Renal cortex interstitium (tissue), 15 donors: ENCODE measurements at places on chromosomes 5 and 9.

- DNase-seq: peak; percentile 93
Measured at GRCh38 chr5:37370864-37371726, at the start of gene NUP155. Gene NUP155, minus strand, starts transcription at chr5:37371106. Its CDS starts 129 bp downstream, at chr5:37370977.

DNA sequence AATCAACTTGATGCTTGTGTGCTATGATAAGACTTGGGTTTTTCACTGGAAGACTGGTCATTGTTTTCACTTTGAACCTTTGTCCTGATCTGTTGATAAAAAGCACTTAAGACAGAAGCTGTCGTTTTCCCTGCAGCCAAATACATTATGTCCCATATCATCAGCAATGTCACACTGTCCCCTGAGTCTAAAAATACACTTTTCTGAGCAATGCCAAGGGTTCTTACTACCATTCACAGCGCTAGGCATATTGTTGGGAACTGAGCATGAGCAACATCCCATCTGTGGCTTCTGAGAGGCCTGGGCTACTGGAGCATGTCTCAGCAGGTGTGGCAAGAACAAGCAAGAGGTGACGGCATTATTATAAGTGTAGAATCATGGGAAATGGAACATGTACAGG, 81.8 kb downstream of the SEMA6A start:
- DNase-seq: no peak

DNA sequence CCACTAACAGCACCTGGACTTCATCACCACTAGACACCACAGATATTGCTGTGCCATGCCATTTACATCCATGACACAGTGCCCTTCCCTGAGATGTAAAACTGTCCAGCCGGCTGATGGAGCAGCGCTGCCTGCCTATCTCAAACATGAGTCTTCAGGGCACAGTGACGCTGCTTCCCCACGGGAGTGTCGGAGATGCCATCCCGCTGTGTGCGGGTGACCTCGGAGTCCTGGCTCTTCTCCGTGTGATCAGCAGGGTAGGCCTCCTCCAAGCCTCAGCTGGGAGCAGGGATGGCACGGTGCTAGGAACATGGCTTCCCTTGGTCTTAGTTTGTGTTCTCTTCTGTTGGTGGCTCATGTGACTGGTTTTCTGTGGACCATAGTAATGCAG, 130.3 kb upstream of the FAM120A start:
- no peak for DNase-seq

- no peak for DNase-seq
Measured at GRCh38 chr9:82192211-82192610, 203.6 kb downstream of the SPATA31D1 start.

- DNase-seq: no peak
Measured at GRCh38 chr5:1409381-1410110, 35.7 kb downstream of the SLC6A3 start.

- peak; percentile 44 for DNase-seq
Measured at GRCh38 chr9:100602342-100602801, 24.5 kb downstream of the CAVIN4 start.

DNA sequence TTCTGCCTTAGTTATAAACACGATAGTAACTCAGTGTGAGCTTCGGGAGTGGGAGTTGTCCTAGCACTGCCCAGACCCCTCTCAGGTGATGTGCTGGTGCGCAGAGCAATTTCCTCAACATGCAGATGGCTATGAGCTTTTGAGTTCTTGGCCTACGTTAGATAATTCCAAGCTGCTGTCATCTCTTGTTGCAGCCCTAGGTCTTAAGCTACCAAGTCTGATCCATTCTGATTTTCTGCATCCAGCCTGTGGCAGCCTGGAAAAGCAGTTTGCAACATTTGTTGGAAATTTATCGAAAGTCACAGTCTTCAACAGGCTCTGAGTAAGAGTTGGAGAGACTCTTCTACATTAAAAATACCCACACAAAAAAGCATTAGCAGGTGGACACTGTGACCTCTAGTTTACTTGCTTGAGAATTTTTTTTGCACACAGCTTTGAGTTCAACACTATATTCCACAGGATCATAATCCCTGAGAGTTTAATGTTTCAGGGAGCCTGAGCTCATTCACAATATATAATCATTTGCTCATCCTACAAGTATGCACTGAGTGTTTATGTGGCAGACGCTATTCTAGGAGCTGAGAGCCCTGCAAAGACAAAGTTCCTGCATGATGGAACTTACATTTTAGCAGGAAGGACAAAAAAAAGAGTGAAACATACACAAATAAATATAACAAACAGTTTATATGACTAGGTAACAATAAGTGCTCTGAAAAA, 91.6 kb downstream of the UBE2QL1 start:
- DNase-seq: no peak

- DNase-seq: no peak
Measured at GRCh38 chr5:169548315-169548714, 35.3 kb upstream of the SPDL1 start.

- no peak for DNase-seq
Measured at GRCh38 chr5:21802100-21802499, 1051.0 kb downstream of the CDH12 start.

DNA sequence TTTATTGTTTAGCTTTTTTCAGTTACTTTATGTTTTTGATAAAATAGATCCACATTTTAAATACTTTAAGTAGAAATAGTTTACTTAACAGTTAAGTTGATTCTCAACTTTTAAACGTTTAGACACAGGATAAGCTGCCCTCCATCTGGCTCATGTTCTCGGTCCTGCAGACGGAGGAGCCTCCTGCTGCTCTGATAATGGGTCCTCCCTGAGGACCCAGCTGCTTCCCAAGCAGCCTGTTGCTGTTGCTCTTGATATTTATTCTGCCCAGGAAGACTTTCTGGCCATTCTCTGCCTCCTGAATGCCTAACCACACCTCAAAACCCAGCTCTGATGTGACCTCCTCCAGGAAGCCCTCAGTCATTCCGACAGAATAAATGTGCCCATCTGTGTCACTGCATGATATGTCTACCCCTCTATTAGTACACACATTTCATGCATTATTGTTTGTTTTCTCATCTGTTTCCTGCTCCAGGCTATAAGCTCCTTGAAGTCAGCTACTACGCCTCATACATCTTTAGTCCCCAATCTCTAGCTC, 267.2 kb upstream of the MSX2 start:
- no peak for DNase-seq

DNA sequence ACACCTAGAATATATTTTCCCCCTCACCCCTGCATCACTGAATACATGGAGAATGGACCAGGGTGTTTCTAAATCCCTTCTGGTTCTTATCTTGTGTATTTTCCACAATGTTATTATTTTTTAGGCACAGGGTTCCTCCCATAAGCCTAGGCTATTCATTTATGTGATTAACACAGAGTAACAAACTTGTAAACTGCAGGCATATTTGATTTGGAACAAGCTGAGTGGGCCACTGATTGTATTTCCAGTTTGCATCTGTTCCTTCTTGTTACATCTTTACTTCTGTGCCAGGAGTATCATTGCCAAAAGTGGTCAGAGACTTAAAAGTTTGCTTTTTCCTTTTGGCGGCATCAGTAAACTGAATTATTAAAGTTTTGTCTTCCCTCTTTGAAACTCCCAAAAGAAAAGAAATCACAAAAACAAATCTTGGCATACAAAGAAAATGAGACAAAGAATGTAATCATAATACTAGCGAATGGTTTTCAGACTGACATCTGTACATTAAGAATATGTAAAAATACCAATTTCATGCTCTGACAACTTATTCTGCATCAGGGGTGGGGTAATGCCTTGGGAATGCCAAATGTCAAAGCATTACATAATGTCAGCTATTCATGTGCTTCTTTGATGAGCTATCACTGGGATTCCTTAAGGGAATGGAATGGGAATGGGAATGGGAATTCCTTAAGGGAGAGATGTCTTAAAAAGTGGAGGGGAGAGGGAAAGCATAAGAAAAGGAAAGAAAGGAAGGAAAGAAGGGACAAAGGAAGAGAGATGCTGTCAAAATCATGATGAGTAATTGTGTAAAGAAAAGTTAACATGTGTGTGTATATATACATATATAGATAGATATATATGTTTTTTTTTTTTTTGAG, 22.2 kb upstream of the PAX5 start:
- no peak for DNase-seq

GRCh38 chr5:69502767-69503488, 10.3 kb downstream of the OCLN start:
- no peak for DNase-seq

DNA sequence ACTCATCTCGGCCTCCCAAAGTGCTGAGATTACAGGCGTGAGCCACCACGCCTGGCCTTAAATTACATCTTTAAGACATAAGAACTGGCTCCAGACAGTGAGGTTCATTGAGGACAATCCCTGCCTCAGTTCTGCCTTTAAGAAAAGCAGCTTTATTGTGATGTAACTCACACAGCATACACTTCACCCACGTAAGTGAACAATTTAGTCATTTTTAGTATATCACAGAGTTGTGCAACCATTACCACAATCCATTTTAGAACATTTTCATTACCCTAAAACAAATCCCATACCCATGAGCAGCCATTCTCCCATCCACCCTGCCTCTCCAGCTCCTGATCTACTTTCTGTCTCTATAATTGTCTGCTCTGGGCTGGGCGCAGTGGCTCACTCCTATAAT, 24.0 kb upstream of the LTC4S start:
- DNase-seq: no peak

GRCh38 chr5:154972476-154973080, 31.7 kb downstream of the MRPL22 start:
- DNase-seq: no peak

GRCh38 chr9:124013309-124014210, 2.0 kb downstream of the LHX2 start:
- DNase-seq: no peak

DNA sequence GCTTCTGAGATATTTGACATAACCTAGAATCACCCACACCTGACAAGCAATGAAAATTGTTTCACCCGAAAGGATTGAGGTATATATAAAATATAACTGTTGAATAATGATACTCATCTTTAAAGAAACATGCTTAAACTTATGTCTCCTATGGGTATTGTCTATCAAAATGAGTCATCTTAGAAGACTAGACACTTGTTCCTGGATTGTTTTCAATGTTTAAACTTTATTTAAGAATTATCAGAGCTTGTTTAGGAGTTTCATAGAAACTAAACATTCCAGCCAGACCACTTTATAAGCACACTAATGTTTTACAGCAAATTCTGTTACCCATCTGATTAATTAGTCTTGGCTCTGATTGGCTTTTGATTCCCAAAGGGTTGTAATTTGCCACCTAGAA, 19.6 kb downstream of the NFX1 start:
- DNase-seq: no peak

DNA sequence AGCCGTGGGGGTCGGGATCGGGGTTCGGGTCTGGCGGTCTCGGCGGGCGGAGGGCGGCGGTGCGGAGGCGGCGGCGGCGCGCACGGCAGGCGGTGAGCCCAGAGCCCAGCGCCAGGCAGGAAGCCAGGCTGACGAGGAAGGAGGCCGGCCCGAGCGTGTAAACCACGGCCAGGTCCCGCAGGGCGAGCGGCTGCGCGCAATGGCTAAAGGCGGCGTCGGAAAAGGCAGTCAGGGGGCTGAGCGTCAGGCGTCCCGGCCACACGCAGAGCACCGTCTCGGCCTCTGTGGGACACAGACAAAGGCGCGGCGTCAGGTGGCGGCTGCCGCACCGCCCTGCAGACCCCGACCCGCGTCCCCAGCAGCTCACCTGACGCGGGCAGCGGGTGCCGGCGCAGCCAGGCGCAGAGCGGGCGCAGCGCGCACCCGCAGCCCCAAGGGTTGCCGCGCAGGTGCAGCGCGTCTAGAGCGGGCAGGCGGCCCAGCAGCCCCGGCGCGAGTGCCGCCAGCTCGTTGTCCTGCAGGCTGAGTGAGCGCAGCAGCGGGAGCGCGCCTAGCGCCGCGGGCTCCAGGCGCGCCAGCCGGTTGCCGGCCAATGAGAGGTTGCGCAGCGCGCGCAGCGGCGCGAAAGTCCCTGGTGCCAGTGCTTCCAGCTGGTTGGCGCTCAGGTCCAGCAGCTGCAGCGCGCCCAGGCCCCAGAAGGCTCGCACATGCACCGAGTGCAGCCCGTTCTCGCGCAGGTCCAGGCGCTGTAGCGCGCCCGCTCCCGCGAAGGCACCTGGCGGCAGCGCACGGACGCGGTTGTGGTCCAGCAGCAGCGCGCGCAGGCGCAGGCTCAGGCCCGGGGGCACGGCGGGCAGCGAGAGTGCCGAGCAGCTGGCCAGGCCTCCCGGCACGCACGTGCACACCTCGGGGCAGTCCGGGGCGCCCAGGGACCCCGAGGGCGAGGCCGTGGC, 671 bp downstream of the LRRC26 start:
- DNase-seq: no peak

DNA sequence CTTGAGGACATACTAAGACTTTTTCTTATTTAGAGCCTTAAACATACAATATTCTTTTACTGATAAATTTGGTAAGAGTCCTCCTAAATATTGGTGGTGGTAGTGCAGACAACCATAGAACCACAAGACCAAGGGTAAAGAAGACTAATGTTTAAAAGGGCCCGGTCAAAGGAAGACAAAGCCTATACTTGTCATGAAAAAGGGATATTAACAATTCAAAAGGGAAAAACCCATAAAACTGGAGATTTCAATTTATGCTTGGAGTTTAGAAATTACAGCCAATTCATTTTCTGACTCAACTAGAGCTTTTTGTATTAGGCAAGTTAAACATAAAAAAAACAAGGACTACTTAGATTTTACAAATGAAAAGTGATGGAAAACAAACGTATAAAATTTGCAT, 24.4 kb downstream of the FEM1C start:
- no peak for DNase-seq

DNA sequence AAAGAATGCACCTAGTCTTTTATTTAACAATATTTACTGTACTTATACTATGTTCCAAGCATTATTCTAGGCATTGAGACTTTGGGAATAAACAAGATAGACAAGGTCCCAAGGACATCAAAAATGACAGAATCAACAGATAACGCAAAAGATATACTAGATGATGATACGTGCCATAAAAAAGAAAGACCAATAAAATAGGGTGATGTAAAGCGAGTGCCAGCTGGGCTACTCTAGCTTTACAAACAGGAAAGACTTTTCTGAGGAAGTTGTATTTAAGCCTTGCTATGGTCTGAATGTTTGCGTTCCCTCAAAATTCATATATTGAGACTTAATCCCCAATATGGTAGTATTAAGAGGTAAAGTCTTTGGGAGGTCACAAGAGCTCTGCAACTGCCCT, 310.2 kb upstream of the RGMB start:
- DNase-seq: no peak

- no peak for DNase-seq
Measured at GRCh38 chr5:177349362-177349647, 2.2 kb downstream of the LMAN2 start.

DNA sequence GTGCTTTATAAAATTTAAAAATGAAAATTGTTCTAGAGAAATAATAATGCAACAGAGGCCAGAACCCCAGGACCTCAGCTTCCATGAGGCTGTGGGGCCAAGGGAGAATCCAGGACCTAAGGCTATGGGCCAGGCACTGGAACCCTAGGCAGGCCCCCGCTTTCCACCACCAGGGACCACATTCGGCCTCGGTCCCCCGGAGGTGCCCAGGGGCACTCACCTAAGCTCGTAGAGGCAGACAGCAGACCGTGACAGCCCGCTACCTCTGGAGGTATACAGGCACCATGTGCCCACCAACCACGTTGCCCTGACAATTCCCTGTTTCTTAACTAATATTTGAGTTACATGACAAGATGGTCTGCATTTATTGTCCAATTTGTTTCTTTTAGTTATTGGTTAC, 49.5 kb upstream of the MROH2B start:
- DNase-seq: no peak

GRCh38 chr5:147767048-147767447, 15.5 kb downstream of the JAKMIP2 start:
- no peak for DNase-seq

- no peak for DNase-seq
Measured at GRCh38 chr5:142316051-142316450, 8.8 kb downstream of the SPRY4 start.

GRCh38 chr5:61168951-61169350, 6.7 kb upstream of the SMIM15 start:
- no peak for DNase-seq
